Hindlimb muscle (tissue), 1 donor: ENCODE measurements at places on chromosomes 6 and 20.

- no peak for DNase-seq
Observed at GRCh38 chr6:144365271-144365670, 80.1 kb downstream of the UTRN start.

DNA sequence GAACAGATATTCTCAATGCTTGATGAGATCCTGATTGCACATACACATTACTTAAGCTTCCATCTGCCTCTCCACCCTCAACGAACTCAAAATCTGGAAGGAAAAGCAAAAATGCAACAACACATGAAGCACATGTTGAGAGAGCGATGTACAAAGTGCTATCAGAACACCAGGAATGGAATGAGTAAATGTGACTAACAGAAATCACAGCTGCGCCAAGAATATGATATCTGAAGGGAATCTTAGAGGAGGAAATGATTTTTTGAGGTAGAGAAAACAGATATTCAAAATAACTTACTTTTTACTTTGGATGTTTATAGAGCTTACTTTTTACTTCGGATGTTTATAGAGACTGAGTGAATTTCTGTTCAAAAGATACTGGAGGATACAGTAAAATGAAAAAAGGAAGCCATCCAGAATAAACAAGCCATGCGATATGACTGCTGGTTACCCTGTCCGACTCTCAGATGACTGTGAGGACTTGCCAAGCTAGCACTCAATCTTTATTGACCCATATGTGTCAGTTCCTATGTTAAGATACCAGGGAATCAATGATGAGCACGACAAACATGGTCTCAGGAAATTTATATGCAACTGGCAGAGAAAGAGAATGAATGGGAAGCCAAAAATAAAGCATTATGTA lies 102.0 kb downstream of the SMLR1 start:
- DNase-seq, result no peak

DNA sequence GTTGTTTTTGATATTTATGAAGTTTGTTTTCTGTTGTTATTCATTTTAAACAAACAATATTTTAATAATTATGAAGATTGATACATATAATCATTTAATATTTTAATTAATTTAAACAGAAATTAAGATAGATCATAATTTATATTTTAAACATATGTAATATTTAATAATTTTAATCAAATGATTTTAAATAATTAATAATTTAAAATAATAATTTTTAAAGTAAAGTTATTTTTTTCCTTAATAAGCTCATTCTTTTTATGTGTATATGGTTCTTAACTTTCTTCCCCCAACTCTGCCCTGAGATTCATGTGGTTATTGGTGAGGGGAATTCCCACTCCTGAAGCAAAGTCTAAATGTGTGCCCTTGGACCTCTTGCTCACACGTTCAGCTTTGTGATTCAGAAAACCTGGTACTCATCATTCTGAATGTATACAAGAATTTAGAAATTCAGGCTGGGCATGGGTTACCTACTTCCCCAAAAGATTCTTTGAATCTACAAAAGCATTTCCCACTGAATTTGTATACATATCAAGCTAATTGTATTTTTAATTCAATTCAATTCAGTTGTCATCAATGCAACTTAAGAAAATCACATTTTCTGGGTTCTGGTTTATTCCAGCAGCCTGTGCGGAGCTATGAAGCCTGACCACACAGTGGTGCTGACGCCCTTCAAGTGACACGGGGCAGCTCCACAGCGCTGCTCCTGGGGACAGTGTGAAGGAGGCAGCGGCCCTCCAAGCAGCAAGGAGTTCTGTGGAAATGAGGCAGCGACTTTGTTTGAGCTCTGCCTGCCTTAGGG lies 168.9 kb upstream of the UST start:
- peak; percentile 87 for DNase-seq

- no peak for DNase-seq
Observed at GRCh38 chr6:54737247-54737646, 109.3 kb upstream of the FAM83B start.

DNA sequence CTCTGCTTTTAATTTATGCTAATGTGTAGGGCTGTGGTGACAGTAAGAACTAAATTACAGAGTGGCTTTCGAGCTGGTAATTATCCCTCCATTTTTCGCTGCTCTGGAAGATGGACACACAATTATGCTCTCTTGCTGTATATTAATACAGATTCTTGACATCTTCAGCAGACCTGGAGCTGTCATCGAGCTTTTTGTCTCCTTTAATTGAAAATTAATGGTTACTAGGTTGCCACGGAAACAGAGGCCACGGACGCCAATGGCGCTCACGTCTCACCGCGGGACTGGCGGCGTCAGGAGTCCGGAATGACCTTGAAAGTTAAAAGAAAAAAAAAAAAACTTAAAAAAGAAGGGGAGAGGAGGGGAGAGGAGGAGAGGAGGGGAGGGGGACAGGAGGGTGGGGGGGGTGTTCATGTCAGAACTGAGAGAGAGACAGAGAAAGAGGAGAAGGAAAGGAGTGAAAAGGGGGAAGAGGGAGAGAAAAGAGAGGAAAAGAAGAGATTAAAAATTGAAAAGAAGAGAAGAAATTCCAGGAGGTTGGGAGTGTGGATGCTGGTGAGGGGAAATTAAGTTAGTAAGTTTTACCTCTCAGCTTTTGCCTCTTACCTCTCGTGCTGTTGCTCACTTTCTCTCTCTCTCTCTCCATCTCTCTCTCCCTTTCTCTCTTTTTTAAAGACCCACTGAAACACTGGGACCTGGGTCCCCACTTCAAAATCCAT lies 22.1 kb upstream of the FOXP4 start:
- DNase-seq, result no peak

DNA sequence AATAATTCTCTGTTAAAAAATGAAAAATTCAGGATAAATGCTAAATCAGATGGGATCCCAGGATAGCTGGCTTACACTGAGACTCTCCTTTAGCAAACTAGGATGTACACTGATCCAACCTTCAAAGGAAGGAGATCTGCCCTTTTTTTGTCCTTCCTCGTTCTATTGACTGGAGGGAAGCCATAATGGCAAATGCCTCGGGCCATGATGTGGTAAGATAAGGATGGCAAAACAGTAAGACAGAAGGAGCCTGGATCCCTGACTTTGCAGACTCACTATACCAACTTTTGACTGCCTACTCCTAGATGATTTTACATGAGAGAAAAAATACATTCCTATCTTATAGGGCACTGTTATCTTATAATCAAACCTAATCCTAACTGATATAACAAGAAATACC lies 156.9 kb upstream of the BEND3 start:
- no peak for DNase-seq

DNA sequence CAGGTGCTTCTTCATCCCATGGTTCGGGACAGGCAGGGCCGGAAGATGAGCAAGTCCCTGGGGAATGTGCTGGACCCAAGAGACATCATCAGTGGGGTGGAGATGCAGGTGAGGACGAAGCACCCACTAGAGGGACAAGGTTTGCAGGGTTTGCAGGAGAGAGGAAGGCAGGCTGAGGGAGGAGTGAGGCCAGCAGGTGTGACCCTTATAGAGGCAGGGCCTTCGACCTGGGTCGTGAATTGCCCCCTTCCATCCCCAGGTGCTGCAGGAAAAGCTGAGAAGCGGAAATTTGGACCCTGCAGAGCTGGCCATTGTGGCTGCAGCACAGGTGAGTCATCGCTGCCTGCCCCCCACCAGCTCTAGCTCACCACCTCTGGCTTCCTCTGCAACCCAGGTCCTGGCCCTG lies 8.4 kb downstream of the VARS2 start:
- DNase-seq, result no peak

GRCh38 chr6:113802779-113803178 lies 54.4 kb upstream of the MARCKS start:
- DNase-seq, result no peak

- no peak for DNase-seq
Observed at GRCh38 chr6:42564506-42564825, 637 bp downstream of the UBR2 start.

GRCh38 chr6:125528621-125529041 lies 220.8 kb upstream of the HEY2 start:
- DNase-seq, result no peak

DNA sequence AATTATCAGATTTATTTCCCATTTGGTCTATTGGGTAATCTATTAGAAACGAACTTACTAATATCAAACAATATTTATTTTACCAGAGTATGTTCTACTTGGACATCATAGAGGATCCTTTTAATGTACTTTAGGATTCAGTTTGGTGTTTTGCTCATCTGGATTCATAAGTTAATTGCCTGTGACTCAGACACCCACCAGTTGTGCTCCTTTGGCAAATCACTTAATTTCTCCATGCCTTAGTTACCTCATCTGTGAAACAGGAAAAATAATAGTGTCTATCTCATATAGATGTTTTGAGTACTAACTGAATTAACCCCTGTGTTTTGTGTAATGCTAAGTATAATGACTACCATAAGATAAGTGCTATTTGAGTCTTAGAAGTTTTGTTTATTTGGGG lies 292.1 kb downstream of the LAMA2 start:
- no peak for DNase-seq
